Foreskin melanocyte (primary cell): ENCODE measurements at places on chromosomes 2 and 18.
A peak's percentile ranks its signal among the peaks of the same experiment; 100 is the strongest.

GRCh38 chr18:4384932-4385331, 70.2 kb downstream of the DLGAP1 start:
- DNase-seq: no peak

DNA sequence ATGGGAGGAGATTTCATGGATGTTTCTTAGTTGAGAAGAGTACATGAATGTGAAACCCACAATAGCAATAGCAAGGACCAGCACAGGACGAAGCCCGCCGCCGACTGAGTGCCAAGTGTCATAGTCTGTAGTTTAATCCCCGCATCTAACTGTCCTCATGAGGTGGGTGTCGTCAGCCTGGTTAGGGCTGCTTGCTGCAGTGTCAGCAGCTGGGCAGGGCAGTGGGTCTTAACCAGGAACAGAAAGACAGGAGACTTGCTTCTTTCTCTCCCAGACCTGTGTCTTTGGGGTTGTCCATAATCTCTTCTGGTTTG, 146.6 kb downstream of the VAPA start:
- DNase-seq: peak; percentile 75

GRCh38 chr2:120517751-120518469, 172.0 kb downstream of the INHBB start:
- DNase-seq: no peak

DNA sequence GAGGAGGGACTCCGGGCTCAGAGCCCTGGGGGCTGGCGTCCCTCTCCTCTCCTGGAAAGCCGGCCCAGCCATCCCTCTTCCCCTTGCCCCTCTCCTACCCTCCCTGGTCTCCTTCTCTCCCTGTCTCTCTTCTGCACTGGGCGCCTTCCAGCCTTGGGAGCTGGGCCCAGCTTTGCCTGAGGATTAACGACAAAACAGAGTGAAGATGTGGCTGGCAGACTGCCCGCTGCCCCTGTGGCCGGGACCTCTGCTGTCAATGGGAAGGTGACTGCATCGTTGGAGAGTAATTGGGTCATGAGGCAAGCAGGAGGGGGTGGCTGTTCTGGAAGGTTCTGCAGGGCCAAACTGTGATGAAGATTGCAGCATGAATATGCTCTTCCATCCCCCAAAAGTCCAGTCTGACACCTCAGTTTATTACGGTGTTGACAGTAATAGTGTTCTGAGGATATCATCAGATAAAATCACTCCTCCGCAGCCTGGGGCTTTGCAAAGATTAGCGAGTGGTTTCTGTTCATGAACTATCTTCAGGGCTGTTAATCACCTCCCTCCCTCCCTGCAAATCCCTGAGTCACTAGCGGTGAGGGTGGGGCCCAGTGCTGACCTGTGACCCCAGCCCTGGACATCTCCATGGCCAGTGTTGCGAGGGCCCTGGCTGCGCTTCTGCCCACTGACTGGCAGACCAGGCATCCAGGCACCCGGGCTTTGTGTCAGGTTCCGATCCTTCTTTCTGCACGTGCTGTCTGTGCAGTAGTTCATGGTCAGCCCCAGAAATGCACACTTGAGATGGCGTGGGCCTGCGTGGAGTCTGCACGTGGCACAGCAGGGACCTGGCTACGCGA, 23.0 kb downstream of the RTP5 start:
- DNase-seq: no peak

DNA sequence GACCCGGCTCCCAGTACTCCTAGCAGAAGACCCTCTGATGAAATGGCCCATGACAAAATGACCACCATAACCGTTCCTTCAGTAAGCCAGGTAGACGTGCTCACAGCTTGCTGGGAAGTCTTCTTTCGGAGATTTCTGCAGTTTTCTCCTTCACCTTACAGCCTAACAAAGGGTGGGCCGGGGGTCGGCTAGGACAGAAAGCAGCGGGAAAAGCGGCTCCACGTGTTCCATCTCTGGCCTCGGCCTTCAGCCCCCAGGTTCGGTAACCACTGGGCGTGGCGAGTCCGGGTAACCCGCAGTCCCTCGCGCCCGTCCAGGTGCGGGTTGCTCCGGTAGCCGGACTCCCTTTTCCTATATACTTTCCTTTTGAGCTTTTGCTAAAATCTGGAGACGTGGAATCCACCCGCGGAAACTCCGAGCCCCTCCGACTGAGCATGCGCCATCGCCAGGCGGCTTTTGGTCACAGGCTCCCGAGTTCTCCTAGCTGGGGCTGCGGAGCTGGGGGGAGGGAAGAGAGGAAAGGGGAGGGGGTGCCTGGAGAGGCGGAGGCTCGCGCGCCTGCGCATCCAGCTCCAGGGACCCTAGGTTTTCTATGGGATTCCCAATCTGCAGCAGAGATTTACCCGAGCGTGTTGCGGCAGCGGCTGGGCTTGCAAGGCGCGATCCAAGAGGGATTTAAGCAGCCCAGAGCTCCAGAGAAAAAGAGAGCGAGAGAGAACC, at the start of gene VSNL1:
VSNL1 (plus strand) TSS at position 604 of the 720 bp plus-strand sequence. CDS start 51,379 bp downstream, outside the sequence.
- peak; percentile 46 for DNase-seq

DNA sequence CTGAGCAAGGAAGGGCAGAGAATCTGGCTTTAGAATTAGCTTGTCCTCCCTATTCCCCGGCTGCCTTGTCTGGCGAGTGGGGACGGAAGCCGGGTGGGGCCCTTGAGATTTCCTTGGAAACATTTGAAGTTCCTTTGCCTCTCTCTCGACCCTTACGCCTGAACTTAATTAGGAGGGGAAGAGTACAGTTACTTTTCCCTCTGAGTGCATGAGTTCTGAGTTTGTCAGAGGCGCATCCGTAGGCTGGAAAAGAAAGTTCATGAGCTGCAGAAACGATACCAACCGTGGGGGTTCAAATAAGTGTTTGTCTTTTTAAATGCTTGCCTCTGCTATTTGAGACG, 468 bp downstream of the PIKFYVE start:
- DNase-seq: no peak

- DNase-seq: no peak
These were observed 25.8 kb downstream of the TRAPPC12 start for GRCh38 chr2:3405307-3405706.

DNA sequence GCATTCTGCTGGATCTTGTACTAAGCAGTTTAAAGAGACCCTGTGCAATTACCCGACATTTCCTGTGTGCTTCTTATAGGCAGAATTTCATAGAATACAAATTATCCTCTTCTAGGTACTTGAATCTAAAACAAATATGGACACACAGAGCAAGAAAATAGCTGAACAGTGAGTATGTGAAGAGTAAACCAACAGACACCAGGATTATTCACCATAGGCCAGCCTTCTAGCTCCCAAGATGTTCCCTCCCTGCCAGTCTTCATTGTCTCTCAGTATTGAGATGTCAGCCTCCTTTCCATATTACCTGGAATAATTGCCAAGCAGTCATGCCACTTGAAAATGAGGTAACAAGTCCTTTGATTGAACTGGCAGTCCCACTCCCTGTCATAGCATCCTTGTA, 187.1 kb downstream of the PTPRM start:
- no peak for DNase-seq

GRCh38 chr2:66696374-66696773, 261.4 kb downstream of the MEIS1 start:
- no peak for DNase-seq

DNA sequence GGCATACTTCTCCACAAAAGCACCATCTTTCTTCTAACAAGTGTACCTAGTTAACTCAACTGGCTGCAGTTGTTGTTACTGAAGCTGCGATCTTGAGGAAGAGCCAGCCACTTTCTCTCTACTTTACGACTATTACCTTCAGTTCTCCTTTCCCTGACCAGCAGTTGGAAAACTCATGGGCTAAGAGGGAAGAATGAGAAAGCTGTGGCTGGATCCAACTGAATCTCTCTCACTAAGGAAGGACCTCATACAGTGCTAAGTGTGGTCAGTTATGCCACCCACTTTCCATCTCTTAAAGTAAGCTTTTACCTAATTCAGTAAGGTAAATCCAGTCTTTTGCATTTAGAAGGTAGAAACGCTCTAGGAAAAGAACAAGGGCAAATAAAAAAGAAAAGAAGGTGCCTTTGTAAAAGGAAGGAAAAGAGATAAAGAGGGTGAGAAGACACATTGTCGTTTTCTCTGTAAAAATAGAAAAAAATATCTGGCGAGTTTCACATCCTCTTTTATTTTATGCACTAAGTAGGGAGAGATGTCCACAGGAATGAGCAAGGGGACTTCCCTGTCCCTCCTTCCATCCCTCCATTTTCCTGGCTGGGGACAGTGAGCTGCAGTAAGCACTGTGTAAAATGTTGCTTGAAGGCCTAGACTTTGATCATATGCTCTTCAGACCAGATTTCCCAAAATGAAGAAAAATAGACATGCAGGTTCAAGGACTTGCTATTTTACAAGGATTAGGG, 73.4 kb downstream of the PLEKHM3 start:
- DNase-seq: no peak

DNA sequence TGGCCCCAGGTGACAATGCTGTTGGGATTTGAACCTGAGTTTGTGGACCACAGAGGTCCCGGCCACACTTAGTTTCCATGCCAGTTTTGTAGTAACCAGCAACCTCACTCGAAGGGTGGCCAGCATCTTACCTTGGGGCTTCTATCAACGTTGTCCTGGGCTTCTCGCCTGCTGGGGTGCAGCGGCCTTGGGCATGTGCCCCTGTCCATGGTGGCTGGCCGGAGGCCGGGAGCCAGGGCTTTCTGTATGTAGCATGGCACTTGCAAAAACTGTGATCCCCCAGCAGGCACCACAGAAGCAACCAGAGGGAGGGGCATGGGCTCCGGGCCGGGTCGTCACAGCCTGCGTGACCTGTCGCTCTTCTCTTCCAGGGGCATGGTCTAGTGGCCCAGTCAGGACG, 51.7 kb downstream of the ODC1 start:
- no peak for DNase-seq

GRCh38 chr2:223166983-223167650, 115.1 kb downstream of the KCNE4 start:
- peak; percentile 70 for DNase-seq

- DNase-seq: no peak
These were observed 6.3 kb downstream of the RNU4ATAC start for GRCh38 chr2:121536850-121537557.

GRCh38 chr18:8034674-8035073, 467.6 kb downstream of the PTPRM start:
- DNase-seq: no peak

DNA sequence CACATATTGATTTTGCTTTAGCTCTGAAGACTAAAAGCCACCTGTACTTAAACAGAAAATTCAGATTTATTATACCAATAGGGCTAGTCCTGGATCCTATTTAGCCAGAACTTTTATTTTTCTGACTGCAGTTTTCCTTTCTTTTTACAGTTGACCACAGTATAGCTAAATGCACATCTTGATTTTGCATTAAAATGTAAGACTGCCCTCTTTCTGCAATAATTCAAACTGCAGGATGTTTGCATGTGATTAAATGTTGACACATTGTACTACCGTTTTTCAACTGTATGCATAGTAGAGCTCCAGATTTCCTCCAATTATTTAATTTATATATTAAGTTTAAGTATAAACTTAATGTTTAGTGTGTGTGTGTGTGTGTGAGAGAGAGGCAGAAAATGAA, 1262.9 kb downstream of the SUCLG1 start:
- peak; percentile 9 for DNase-seq

GRCh38 chr18:60322591-60322990, 50.0 kb downstream of the MC4R start:
- DNase-seq: peak; percentile 90

DNA sequence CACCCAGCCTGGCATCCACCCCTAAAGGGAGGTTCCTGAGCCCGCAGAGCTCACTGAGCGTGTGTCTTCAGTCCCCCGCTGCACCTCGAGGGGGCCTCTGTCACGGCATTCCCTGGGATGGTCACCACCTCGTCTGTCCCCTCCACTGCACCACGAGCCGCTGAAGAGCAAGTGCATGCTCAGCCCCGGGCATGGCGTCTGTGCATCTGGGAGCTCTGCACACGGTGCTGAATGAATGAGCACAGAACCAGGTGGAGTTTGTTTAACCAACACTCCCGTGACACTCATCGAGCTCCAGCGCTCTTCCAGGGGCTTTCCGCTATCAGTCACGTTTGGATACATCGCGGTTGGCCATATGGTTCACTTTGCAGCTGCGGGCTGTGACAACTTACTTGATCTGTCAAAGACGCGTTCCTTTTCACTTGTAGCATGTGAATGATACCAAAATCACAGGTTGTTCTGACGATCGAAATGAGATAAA, 9.2 kb downstream of the ALLC start:
- DNase-seq: no peak

- no peak for DNase-seq
These were observed 14.1 kb downstream of the EMX1 start for GRCh38 chr2:72931280-72931910.

GRCh38 chr18:12908706-12909105, 24.7 kb upstream of the PTPN2 start:
- DNase-seq: no peak

GRCh38 chr18:12306752-12307700, 1.0 kb upstream of the TUBB6 start:
- DNase-seq: peak; percentile 61

DNA sequence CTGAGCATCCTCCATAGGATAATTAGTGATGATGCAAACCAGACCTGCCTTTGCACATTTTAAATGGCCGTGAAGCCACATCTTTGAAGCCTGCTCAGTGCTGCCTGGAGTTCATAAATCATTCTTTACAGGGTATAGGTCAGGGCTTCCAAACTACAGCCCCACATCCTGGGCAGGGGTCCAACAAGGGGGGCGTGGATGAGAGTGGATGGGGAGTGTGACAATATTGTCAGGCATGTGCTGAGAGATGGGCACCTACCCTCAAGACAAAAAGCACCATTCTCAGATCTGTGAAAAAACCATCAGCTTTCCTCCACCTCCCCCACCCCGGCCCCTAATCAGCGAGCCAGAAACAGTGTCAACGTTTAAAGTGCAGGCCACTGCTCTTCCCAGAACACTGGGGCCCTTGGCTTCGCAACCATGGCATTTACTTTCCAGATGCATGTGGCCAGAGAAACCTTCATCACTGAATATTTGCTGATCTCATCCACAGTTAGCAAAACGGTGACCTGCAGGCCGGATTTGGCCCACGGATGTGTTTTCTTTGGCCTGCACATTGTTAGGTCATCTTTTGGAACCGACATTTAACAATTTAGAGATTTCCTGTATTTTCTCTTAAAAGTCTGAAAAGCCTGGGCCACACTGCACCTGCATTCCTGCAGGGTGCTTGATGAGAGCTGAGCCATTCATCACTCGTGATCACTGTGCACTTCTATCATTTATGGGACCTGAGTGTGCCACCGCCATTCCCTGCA, 130.7 kb downstream of the ANKRD44 start:
- no peak for DNase-seq

DNA sequence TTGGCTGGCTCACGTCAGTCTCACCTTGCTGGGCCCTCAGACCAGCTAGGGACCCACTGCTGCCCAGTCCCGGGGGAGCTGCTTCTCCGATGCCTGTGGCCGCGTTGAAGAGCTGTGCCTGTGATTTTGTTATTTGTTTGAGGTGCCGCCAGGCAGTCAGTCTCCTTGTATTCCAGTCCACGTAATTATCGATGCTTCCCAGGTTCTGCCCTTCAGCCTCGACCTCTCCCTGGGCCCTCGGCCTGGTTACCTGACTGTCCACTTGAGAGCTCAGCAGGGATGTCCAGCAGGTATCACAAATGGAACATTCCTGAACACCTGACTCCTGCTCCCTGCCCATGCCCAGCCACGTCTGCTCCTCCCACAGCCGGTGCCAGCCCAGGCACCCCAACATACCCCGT, 195.9 kb upstream of the HS6ST1 start:
- DNase-seq: no peak
